ENCODE measurements at places on chromosomes 16 and 17. TPM values are rescaled to one million over a fixed set of nuclear protein-coding genes. Genes with fewer than 3 reads are reported as not detected.

GRCh38 chr16:56848029-56848936 lies 16.7 kb upstream of the SLC12A3 start:
- no peak for DNase-seq

Gene LRRC75A
- 0.41 TPM for total RNA-seq

DNA sequence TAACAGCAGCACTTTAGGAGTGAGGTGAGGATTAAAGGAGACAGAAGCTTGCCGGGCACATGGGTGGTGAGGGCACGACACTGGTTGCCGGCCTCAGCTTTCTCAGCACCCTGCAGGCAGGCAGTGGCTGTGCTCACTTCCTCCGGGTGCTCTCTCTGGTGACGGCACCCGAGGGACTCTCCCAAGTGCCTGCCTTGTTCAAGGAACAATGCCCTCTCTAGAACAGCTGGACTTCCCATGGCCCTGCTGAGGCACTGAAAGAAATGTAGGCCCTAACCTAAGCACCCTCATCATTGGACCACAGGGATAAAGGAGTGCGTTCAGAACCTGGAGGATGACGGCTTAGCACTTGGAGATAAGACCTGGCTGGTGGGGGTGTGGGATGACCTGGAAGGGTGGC lies 72.7 kb downstream of the N4BP1 start:
- DNase-seq: no peak

Gene PRRT2
- 5.9 TPM for total RNA-seq

DNA sequence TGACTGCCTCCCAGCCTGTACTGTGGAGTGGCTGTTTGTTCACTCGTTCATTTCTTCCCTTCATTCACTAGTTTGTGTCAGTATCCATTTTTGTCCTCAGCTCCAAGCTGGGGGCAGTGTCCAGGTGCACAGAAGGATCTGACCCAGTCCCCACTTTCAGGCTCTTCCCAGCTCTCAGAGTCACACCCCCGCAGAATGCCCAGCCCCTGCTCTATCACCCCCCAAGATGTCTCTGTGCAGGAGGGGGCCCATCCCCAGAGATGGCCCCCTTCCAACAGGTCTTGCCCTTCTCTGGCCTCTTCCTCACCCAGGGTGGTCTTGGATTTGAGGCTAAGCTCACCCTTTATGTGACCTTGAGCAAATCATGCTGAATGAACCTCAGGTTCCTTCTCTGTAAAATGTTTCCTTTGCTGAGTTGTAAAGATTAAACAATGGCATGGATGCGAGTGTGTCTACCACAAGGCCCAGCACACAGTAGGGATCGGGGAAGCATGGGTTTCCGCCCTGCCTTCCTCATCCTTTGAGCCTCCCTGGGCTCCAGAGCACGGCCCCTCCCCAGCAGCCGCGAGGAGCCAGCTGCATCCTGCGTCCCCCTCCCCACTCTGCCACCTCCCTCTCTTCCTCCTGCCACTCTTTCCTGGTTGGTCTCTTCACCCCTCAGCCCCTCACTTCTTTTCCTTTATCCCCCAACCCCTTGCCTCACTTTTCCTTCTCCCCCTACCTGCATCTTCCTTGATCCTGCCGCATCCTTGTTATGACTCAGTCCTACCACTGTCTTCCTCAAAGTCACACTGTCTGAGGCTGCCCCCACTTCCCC lies 2.8 kb downstream of the FBXL19 start:
- no peak for DNase-seq

DNA sequence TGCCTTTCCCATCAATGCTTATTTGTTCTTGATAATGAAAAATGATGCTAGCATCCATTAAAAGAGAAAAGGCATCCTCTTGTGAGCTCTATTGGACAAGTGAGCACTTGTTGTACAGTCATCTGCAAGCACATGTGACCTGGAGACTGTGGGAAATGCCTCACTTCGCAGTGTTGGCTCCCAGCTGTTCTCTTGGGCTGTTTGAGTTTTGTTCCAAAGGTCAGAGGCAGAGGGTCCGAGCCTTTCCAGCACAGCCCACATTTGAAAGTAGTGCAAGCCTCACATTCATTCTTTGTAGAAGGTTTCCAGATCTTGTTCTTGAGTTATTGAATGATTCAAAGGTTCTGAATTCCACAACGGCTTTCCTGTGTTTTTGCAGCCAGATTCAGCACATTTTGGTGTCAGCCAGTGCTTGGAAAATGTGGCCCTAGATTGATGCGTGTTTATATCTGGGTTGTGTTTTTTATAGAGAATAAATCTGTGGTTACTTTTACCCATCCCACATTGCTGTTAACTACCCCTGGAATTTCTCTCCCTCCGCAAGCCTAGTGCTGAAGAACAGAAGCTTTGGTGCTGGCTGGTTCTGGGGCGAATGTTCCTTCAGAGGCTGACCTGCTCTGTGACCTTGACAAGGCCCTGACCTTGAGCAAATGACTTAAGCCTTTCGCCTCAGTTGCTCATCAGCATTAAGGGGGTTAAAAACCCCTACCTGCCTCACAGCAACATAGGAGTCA lies 49.8 kb downstream of the CDH1 start:
- no peak for DNase-seq

Gene PRDM7
- not detected for total RNA-seq

Gene SMTNL2
- not detected for total RNA-seq
